ENCODE measurements at places on chromosomes 2 and 18. TPM values are rescaled to one million over a fixed set of nuclear protein-coding genes. Genes with fewer than 3 reads are reported as not detected.

MYCN gene
- total RNA-seq: 0.37 TPM

RASGRP3 gene
- total RNA-seq: 4.2 TPM

HES6 gene
- total RNA-seq: 0.44 TPM

RAB6C gene
- not detected for total RNA-seq

CDH19 gene
- total RNA-seq: 53.5 TPM

LIPG gene
- total RNA-seq: 12.8 TPM

RFX8 gene
- total RNA-seq: not detected

ACTG2 gene
- 1.3 TPM for total RNA-seq

GPC1 gene
- total RNA-seq: 248 TPM

RMDN2 gene
- 7.3 TPM for total RNA-seq

TCF23 gene
- total RNA-seq: 0.10 TPM

KCNJ3 gene
- not detected for total RNA-seq

CRYGC gene
- total RNA-seq: not detected

SP140 gene
- not detected for total RNA-seq

INHBB gene
- 2.4 TPM for total RNA-seq

AP1S3 gene
- 0.39 TPM for total RNA-seq

PFN4 gene
- not detected for total RNA-seq

SALL3 gene
- total RNA-seq: 0.44 TPM

PLGLB2 gene
- 0.68 TPM for total RNA-seq

ZNF236 gene
- 10.2 TPM for total RNA-seq

KRTCAP3 gene
- not detected for total RNA-seq

SULT1C2 gene
- total RNA-seq: not detected

TRABD2A gene
- total RNA-seq: 3.3 TPM

UGT1A5 gene
- total RNA-seq: not detected

LYG1 gene
- total RNA-seq: not detected

C2orf78 gene
- total RNA-seq: not detected

FSIP2 gene
- total RNA-seq: under 0.01 TPM

CXCR1 gene
- not detected for total RNA-seq

DHRS9 gene
- total RNA-seq: 0.69 TPM

TMEFF2 gene
- 0.06 TPM for total RNA-seq

GULP1 gene
- total RNA-seq: 3.2 TPM

SP9 gene
- total RNA-seq: not detected

DCDC2C gene
- not detected for total RNA-seq

BOLL gene
- total RNA-seq: not detected
